ENCODE measurements at places on chromosomes 1 and 21.

DNA sequence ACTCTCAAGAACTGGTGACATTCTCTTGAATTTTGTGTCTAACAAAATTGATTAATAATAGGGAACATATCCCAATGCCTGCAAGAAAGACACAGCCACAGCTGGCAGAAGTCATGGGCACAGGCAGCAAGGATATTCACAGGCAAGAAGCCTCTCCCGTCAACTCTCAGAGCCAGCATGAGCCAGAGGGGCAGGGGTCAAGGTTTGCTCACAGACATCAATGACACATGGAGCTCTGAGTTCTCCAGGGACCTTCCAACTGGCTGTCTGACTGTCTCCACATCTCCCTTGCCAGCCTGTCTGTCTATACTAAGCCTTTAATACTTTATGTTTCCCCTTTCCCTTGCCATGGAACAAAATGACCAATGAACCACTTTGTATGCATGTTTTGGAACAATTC lies 101.5 kb upstream of the RAB4A start:
- DNase-seq: no peak

- DNase-seq: no peak
These were observed 950 bp upstream of the INKA2 start for GRCh38 chr1:111739925-111740765.

GRCh38 chr1:2605509-2606395 lies 19.2 kb downstream of the PRXL2B start:
- no peak for DNase-seq

- no peak for DNase-seq
These were observed 42.8 kb upstream of the USP24 start for GRCh38 chr1:55257958-55258357.

- DNase-seq: no peak
These were observed 6.0 kb downstream of the DPT start for GRCh38 chr1:168723000-168723399.

GRCh38 chr1:182633657-182634281 lies 29.6 kb upstream of the RGS16 start:
- no peak for DNase-seq

All from esophagus squamous epithelium (tissue), 5 donors.